ENCODE measurements at places on chromosomes 16 and 17. TPM values are rescaled to one million over a fixed set of nuclear protein-coding genes. Genes with fewer than 3 reads are reported as not detected.

DNA sequence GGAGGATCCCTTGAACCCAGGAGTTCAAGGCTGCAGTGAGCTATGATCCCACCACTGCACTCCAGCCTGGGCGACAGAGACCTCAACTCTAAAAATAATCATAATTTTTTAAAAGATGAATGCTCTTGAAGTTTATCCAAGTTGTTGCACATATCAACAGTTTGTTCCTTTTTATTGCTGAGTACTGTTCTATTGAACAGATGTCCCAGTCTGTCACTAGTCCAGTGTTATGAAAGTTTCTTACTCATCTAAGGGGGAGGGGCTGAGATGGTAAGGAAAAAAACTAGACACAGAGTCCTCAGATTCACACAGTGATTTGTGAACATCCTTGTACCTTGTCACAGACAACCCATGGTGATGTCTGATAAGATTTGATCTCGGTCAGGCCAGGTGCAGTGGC lies 3.9 kb downstream of the ACAP1 start:
- DNase-seq, result no peak

- DNase-seq, result no peak
These were observed 172.9 kb downstream of the FTO start for GRCh38 chr16:53876811-53877210.

DNA sequence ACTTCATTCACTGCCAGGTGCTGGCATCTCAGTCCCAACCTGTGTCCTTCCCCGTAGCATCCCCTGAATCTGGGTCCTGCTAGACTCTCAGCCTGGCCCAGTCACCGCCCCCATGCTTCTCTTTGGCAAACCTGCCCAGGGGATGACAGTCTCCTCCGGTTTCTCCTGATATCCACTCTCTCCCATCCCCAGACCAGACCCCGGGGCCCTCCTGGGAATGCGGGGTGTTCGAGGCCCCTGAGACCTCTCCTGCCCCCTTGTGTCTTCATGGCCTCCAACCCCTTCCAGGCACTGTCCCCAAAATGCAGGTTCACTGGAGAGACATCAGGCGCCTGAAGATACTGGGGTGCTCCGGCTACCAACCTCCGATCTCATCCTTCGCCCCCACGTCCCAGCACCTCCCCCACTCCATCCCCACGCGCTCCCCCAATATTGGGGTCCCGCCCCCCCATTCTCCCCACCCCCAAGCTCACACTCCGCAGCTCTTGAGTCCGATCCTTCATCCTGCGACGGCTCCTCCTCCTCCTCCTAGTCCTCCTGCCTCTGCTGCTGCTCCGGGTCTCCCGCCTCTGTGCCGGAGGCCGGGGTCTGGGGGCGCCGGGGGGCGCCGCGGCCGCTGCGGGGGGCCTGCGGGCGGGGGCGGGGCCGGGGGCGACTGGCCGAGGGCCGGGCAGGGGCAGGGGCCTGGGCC lies 399 bp downstream of the STX1B start:
- DNase-seq, result no peak

GRCh38 chr17:80601146-80601545 lies 56.5 kb downstream of the RPTOR start:
- no peak for DNase-seq

DNA sequence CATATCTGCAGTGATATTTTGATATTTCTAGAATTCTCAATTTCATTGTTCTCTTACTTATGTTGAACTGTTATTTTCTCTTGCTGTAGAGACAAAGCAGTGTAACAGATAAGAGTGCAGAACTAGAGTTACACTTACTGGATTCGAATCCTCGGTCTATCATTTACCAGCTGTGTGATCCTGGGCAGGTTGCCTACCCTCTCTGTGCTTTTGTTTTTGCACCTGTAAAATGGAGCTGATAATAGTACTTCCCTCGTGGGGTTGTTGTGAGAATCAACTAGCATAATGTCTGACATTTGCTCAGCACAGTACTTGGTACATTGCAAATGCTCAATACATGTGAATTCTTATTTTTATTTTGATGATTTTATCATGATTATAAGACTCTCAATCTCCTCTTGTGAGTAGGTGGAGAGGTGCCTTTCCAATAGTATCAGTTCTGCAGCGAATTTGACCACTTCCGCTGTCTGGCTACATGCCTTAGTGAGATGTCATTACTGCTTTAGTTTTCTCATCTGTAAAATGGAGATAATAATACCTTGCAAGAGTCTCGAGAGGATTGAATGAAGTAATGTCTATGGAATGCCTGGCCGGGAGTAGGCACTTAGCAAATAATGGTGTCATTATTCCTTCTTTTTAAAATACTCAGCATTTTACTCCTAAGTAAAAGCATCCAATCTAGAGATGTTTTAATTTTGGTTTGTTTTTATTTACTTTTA lies 312.2 kb upstream of the MAF start:
- no peak for DNase-seq

DNA sequence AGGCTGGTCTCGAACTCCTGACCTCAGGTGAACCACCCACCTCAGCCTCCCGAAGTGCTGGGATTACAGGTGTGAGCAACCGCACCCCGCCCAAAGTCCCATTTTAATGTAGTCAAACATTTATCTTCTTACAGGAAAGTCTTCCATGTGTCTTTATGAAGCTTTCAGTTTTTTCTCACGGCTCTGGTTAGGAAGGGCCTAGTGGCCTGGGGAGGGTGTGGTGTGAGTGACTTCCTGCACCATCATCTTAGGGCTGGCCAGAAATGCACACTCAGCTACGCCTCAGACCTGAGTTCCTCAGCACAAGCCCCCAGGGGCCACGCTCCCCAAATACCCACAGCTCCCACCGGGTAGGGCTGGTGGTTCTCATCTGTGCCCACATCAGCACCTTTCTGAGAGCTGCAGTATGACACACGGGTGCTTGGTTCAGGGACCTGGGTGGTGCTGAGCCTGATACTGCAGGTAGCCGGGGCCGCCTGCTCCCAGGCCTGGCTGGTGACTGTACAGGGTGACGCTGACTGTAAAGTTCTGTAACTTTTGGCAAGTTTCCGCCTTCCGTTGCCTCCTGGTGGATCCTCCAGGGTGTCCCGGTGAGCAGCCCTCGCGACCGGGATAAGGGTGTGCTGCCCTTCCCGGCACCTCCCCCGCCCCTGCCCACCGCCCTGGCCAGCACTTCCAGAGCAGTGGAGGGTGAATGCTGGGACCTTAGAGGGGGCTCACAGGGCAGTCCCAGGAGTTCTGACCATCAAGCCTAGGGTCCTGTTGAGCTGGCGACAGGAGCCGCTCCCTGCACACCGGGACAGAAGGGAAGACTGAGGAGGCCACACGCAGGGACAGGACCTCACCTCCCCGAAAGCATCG lies 52.5 kb downstream of the ZNF778 start:
- DNase-seq, result no peak

GRCh38 chr17:14469971-14470370 lies 169.1 kb downstream of the HS3ST3B1 start:
- DNase-seq, result no peak

DNA sequence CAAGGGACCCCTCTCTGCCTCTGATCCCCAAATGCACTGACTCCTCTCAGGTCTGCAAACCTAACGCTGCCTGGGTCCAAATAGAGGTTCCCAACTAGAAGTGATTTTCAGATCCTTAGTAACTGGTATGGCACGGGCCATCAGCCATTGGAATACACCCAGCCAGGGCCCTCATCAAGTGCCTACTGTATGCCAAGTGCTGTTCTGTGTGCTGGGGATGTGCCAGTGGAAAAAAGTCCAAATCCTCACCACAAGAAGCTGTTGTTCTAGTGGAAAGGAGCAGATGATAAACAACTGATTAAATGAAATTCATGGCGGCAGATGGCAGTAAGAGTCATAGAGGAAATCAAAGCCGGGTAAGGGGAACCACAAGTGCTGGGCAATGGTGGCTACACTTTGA lies 57.2 kb upstream of the MED9 start:
- no peak for DNase-seq

DNA sequence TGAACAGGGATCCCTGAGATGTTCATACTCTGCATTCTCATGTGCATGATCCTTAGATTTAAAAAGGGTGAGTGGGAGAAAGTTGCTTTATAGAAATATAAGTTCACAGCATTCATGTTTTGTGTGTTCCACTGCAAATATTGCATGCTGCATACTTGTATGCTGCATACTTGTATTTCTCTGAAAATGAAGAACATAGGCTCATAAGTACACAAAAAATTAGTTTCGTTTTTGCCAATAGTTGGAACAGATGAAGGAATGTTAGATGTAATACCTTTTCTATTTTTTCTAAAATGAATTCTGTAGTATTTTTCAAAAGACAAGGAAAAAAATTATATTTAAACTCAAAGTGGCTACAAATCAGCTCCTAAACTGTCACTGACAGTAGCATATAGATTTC lies 79.0 kb downstream of the NFAT5 start:
- no peak for DNase-seq

DNA sequence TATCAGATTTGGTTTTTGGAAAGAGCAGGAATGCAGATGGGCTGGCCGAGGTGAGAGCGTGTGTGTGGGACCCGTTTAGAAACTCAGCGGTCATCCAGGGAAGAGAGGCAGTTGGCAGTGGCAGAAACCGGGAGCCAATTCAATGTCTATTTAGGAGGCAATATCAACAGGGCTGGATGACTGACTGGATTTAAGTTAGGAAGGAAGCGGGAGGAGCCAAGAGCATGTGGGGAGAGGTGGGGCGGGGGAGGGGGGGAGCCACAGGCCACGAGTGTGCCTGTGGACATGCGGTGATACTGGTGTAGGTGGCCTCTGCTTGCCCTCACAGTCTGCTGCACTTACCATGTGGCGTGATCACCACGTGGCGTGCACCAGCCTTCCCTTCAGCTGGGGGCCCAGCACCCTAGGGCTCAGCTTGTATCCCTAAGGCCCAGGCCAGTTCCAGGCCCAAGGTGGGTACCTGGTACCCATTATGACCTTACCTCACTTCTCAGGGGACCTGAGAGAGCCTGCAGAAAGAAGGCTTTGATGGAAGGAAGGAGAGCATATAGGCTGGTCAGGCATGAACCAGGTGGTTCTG lies 10.8 kb upstream of the TPPP3 start:
- no peak for DNase-seq

GRCh38 chr17:1087381-1088241 lies 90.7 kb downstream of the TIMM22 start:
- DNase-seq, result no peak

DNA sequence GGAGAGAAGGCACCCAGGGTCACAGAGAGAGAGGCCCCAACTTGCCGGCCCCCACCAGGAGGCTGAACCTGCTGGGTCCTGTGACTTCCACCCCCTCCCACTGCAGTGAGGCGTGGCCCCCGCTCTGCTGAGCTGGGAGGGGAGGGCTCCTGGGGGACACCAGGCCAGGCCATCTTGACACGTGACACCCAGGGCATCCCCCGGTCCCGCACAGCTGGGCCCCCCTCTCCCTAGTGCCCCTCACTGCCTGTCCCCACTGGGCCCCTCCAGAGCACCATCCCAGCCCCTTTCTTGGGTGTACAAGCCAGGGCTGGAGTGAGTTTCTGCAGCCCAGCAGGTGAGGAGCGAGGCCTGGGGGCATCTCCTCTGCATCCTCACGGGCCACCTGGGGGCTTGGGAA lies 12.4 kb downstream of the UBALD1 start:
- no peak for DNase-seq

DNA sequence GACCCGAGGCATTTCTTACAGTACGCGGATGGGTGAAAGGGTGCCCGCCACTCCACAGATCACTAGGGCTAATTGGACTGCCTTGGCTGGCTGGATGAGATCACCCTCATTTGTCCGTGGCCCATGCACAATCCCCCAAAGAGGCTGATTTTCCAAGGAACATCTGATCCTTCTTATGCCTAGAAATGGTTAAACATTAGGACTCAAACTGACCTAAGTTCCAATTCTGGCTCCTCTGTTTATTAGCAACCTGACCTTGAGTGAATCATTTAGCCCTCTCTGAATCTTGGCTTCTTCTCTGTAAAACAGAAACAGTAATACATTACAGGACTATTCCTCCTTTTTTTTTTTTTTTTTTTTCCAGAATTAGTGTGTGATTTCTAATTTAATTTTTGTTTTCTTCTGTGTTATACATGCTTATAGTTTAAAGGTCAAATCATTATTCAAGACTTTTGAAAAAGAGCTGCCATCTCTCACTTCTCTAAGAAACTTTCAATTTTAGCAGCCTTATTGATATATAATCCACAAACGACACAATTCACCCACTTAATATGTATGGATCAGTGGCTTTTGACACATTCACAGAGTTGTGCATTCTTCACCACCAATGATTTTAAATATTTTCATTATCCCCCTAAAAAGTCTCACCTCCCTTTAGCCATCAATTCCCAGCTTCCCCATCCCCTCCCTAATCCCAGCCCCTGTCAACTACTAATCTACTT lies 45.4 kb upstream of the TMEM132E start:
- DNase-seq, result no peak

DNA sequence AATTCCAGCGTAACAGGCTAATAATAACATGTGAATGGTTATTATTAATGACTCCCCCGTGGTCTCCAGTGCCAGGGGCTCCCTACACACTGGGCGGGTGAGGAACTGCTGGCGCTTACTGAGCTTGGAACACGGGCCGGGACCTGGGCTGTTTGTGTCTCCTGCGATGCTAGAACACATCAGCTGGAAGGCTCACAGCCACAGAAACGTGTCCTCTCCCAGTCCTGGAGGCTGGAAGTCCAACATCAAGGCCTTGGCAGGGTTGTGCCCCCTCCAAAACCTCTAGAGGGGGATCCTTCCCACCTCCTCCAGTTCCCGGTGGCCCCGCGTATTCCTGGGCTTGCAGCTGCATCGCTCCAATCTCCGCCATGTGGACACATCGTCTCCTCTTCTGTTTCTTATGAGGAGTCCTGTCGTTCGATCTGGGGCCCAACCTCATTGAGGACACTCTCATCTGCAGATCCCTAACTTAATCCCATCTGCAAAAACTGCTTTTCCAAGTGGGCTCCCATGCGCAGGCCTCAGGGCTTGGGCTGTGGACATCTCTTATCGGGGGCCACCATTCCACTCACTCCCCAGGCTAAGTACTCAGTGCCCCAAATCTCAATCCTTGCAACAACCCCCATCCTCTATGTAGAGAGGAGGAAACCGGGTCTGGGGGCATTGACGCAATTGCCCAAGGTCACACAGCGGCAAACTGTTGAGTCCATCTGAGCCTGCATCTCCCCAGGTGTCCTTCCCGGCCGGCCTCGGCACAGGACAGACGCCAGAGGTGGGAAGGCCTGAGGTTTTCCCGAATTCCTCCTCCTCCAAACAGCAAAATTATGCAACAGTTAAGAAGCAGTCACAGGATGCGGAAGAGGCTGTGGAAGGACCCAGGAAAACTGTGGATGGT lies 193.9 kb downstream of the IRF8 start:
- DNase-seq, result no peak

- DNase-seq, result no peak
These were observed 83.5 kb downstream of the CDYL2 start for GRCh38 chr16:80720804-80721371.

- no peak for DNase-seq
These were observed 14.2 kb downstream of the APOH start for GRCh38 chr17:66214884-66215528.

GRCh38 chr16:29761882-29762281 lies 16.1 kb upstream of the C16orf54 start:
- DNase-seq, result no peak

- no peak for DNase-seq
These were observed 336.8 kb upstream of the MON1B start for GRCh38 chr16:76854234-76854633.

The RGS11 gene
- total RNA-seq, result 2.4 TPM

The FAM171A2 gene
- total RNA-seq, result 3.4 TPM

The KIFC3 gene
- 21.3 TPM for total RNA-seq

The ZMYND15 gene
- 0.89 TPM for total RNA-seq

The KRTAP1-1 gene
- 7.5 TPM for total RNA-seq
